ENCODE measurements at places on chromosomes 3 and 15. TPM values are rescaled to one million over a fixed set of nuclear protein-coding genes. Genes with fewer than 3 reads are reported as not detected.

Gene NEIL1
- total RNA-seq: 3.4 TPM

DNA sequence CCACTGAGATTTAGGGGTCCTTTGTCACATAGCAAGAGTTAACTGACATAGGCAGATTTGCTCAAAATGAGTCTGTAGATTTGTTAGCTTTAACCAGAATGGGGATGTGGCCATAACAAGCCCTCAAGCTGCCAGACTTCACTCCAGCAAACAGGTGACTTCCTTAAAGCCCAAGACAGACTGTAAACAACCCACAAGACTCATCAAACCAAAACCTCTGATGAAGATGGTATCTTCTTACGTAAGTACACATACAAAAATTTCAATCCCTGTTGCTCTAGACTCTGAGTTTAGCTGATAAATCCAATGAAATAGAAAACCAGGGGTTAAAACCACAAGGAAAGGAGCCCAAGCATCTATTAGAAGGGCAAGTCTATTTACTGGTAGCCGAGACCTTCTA, 18.2 kb upstream of the ZBTB20 start:
- no peak for DNase-seq

DNA sequence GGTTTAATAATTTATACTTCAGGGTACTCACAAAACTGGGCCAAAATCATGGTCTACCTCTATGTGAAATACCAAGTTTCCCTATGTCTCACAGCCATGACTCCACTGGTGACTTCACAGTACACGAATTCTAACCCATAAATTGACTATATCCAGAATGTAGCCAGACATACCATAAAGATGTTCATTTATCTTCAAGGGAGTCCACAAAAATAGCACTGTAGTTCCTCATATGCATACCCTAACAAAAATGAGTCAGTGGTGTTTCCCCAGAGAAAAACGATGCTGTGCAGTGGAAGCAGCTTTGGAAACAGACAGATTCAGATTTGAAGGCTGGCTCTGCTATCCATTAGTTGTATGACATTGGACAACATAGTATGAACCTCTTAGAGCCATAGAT, 438.8 kb downstream of the FHIT start:
- DNase-seq: no peak

Gene SSUH2
- 0.24 TPM for total RNA-seq

Gene ZNF860
- total RNA-seq: not detected

Data from psoas muscle (tissue), 8 donors.